Heart right ventricle (tissue), 16 donors: ENCODE measurements at places on chromosomes 11 and 22. TPM values are rescaled to one million over a fixed set of nuclear protein-coding genes. Genes with fewer than 3 reads are reported as not detected.

EFCAB6 gene
- total RNA-seq = 2.0 TPM

GAB4 gene
- not detected for total RNA-seq

MMP3 gene
- not detected for total RNA-seq

BRSK2 gene
- 0.28 TPM for total RNA-seq

BTBD18 gene
- not detected for total RNA-seq

GAS2 gene
- total RNA-seq = 16.0 TPM

SCGB1A1 gene
- total RNA-seq = not detected

IFITM10 gene
- total RNA-seq = 2.1 TPM

BIK gene
- total RNA-seq = 0.58 TPM

KIRREL3 gene
- total RNA-seq = 0.58 TPM

APOL5 gene
- not detected for total RNA-seq

SMIM35 gene
- total RNA-seq = not detected

TMEM41B gene
- total RNA-seq = 20.1 TPM

RFPL1 gene
- total RNA-seq = not detected

TBX1 gene
- total RNA-seq = 1.8 TPM

OR52B4 gene
- total RNA-seq = not detected

GRCh38 chr22:45285263-45286058 lies 712 bp downstream of the UPK3A start:
- DNase-seq = no peak

- no peak for DNase-seq
Observed at GRCh38 chr11:14366936-14367335, 8.0 kb upstream of the RRAS2 start.

- no peak for DNase-seq
Observed at GRCh38 chr11:47918882-47919495, 61.4 kb upstream of the PTPRJ start.

DNA sequence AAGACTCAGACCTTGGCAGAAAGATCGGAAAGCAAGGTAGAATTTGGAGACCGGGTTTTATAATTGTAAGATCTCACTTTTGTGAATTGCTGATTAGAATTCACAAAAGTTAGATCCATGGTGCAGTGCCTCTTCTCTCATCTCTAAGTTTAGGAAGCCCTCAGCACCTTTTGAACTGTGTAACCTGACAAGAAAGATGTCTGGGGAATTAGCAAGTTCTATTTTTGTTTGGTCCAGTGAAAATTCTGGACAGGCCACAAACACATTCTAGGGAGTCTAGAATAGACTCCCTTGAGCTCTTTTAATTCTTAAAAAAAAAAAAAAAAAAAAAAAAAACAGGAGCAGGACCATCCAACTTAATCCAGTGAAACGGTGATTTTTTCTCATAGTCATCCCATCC lies 66.1 kb downstream of the CECR2 start:
- no peak for DNase-seq

GRCh38 chr22:47152938-47153337 lies 390.5 kb downstream of the TBC1D22A start:
- DNase-seq = no peak

DNA sequence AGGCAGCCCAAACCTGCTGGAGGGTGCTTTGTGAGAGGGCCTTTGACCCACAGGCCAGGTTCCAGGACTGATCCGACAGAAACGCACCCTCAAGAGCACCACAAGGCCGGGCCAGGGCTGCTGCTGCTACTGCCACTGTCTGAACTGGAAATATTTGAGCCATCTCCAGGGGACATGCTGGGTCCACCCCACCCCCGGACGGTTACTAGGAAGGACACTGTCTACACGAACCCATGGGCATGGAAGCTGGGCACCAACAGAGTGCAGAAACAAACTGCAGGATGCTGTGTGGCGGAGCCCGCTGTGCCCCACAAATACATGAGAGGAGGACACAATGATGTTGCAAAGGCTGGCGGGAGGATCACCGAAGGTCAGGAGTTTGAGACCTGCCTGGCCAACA lies 283.7 kb downstream of the CTTN start:
- no peak for DNase-seq

GRCh38 chr22:24155627-24156140 lies 25.6 kb upstream of the SUSD2 start:
- DNase-seq = peak; percentile 86

DNA sequence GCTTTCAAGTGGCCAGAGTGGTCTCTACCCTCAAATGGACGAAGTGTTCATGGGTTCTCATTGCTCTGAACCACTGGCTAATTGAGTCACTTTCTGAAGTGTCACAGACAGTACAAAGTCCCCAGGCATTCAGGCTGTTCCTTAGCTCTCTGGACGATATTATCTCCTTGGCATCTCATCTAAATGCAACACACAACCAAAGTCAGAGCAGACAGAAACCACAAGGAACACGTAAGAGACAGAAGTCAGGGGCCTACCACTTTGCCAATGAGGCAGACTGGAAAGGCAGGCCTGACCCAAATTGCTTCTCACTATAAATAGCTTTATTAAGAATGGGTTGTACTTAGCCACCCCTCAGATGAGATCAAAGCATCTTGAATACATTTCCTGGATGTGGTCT lies 29.0 kb upstream of the LDLRAD3 start:
- DNase-seq = no peak

DNA sequence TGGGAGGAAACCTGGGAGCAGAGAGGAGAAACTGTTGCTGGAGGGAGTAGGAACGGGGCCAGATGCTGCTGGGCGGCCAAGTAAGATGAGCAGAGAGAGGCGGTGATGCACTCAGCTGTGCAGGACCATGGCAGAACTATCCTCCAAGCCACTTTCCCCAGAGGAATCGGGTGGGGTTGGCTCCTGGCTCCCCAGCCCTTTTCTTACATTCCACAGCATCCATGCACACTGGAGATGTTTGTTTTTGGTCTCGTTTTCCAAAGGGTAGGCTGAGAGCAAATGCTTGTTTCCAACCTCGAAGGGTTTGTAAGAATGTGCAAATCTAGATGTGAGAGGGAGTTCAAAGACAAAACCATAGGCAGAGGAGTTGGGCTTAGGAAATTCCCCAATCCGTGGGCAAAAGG lies 73.2 kb downstream of the DBX1 start:
- no peak for DNase-seq

GRCh38 chr11:112013497-112014164 lies 11.6 kb upstream of the DLAT start:
- no peak for DNase-seq

- DNase-seq = peak; percentile 68
Observed at GRCh38 chr11:68036717-68037239, 2.0 kb upstream of the TCIRG1 start.

- peak; percentile 67 for DNase-seq
Observed at GRCh38 chr22:22877523-22878210, 9.9 kb upstream of the IGLL5 start.

- DNase-seq = no peak
Observed at GRCh38 chr11:87181143-87181542, 143.4 kb downstream of the TMEM135 start.

- peak; percentile 59 for DNase-seq
Observed at GRCh38 chr11:65225279-65226102, 36.3 kb upstream of the POLA2 start.

DNA sequence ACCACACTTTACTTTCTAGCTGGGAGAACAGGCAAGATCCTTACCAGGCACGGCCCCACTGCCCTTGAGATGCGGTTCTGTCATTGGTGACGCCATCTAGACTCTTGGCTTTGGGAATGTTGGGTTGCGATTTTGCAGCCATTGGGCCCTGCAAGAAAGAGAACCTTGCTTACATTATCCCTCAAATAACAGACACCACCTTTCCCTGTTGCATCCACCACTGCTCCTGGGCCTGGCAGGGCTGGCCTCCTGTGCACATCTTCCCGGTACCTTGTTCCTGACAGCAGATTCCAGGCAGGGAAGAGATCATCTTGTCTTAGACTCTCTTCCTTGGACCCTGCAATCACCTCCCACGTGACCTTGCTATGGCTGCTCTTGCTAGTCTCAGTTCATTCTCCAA lies 3.4 kb downstream of the DHCR7 start:
- DNase-seq = no peak

DNA sequence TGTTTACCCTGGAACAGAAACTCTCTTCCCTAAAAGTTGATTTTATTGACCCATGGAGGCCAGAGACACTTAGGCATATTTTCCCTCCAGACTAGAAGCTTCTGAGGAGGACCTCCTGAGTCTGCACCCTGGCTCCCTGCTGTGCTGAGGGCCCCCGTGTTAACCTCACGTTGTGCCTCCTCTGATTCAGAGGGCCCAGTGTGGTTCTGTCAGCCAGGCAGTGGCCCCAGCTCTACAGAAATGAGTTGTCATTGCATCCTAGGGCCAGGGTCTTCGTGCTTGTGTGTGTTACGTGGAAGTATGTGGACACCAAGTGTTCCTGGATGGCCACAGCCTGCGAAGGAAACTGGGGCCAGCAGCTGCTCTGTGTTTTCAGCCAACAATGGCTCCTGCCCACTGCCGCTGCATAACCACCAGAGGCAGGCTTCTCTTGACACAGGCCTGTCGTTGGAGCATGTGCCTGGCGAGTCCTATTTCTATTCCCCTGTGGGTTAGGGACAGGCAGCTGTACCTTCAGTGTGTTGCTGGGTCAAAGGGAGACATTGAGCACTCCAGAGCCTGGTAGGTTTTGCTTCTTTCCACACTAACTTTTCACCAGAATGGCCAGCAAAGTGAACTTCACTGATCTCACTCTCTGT lies 44.5 kb downstream of the MED15 start:
- peak; percentile 46 for DNase-seq

DNA sequence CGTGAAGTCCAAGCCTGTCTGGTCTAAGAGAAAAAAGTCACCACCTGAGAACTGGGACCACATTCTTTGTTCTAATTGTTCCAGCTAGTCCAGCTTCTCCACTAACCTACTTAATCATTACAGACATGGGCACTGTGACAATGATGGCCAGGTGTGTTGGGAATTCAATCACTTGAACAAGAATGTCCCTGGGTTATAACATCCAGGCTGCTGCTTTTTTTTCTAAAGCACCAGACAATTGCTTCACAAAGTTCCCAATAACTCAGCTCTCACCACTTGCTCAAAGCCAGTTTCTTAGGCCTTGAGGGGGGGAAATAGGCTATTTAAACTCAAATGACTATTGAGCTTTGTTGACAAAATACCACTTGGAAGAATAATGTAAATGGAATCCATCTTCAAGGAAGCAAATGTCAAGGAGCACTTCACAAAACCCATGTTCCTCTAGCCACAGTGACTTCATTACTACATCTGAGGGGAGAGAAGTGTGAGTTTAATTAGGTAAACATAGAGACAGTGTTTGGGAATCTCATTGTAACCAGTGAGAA lies 80.3 kb downstream of the ME3 start:
- no peak for DNase-seq

DNA sequence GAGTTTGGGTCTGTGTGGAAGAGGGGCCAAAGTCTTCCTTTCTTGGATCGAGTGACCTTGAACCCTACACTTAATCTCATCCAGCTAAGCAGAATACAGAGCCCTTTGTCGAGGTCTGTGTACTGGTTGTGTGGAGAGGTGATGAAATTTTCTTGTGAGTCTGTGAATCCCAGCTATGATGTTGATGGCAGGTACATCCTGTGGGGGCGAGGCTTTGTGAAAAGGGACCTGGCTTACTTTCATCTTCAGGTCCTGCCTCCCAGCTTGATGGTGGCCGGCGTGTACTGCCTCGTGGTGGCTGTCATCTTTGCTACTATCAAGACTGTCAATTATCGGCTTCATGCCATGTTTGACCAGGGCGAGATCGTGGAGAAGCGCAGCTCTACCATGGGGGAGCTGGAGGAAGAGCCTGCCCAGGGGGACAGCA lies 1.0 kb downstream of the PCNX3 start:
- DNase-seq = no peak
